H9 (cell line): ENCODE measurements at places on chromosomes 2 and 18.

DNA sequence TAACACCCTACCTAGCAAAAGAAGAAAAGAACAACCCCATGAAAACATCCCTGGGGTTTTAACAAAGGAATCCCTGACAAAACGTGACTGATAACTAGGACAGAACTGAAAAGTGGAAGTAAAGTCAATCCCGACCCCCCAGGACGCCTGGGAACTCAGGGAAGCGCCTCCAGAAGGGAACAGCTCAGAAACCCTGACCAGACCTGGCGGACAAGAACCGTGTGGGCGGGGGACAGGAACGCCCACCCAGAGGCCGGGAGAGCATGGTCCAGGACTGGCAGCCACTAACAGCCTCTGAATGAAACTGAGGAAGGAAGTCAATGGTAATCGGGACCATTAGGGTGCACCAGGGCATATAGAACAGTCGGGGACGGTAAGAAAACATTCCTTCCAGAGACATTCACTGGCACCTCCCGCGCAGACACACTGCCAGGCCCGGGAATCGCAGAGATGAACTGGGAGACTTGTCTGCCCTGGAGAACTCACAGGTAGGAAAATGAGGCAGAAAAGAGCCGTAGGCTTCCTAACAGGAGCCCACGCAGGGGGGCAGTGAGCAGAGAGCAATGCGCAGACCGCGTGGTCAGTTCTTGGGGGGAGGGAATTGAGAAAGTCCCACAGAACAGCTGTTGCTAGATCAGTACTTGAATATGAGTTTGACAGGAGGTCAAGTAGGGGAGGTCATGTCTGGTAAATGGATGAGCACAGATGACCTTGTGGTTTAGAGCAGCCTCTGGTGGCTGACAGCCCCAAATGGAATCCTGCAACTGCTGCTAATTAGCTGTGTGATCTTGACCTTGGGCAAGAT, 1.3 kb upstream of the TBC1D8 start:
- peak; percentile 67 for DNase-seq

- no peak for DNase-seq
These were observed 51.0 kb downstream of the TCF7L1 start for GRCh38 chr2:85184231-85184630.

DNA sequence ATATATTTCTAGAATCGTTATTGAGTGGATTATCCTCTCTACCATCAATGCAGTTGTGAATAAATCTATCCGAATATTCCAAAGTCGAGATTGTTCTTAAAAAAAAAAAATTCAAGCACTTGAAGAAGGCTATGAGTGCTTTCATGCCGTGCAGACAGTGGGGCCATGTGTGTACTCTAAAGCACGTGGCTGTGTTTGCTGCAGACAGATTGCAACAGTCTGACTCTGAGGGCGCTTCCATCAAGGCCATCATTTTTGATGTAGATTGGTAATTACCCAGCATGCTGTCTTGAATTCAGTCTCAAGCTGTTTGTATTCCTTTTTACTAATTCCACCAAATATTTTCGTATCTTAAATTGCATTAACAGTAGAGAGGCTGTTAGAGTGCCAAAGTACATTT, 325.9 kb upstream of the LINC00305 start:
- no peak for DNase-seq

- peak; percentile 74 for DNase-seq
These were observed 104.4 kb downstream of the OSBPL1A start for GRCh38 chr18:24293254-24293653.

DNA sequence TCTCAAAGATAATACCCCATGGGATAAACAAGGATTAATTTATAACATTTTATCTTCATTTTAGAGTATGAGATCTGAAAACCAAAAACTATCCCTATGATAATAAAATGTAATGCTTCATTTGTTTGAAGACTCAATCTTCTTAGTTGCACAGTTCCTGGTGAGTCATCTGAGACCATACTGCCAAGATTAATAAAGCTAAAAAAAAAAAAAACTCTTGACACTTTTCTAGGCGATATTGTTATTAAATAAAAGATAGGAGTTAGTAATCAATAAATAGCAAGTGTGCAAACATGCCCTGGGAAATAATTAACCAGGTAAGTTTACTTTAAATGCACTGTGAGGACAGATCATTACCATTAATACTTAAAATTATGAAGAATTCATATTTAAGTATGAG, 83.9 kb downstream of the RPE start:
- DNase-seq: no peak

DNA sequence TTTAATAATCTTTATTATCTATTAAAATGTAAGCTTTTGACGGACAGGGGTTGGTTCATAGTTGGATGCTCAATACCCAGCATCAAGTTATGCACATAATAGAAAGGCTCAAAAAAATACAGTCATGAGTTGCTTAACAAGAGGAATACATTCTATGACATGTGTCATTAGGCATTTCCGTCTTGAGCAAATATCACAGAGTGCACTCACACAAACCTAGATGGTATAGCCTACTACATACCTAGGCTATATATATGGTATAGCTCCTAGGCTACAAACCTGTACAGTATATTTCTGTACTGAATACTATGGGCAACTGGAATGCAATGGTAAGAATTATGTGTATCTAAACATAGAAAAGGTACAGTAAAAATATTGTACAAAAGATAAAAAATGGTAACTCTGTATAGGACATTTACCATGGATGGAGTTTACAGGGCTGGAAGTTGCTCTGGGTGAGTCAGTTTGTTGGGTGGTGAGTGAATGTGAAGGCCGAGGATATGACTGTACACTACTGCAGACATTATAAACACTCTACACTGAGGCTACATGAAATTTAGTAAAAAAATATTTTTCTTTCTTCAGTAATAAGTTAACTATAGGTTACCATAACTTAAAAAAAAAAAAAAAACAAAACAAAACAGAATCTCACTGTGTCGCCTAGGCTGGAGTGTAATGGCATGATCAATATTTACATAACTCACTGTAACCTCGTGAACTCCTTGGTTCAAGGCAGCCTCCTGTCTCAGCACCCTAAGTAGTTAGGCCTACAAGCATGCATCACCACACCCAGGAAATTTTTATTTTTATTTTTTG, 201.2 kb downstream of the NBAS start:
- DNase-seq: no peak

- peak; percentile 86 for DNase-seq
These were observed 23.8 kb downstream of the ANKAR start for GRCh38 chr2:189698020-189698887.

DNA sequence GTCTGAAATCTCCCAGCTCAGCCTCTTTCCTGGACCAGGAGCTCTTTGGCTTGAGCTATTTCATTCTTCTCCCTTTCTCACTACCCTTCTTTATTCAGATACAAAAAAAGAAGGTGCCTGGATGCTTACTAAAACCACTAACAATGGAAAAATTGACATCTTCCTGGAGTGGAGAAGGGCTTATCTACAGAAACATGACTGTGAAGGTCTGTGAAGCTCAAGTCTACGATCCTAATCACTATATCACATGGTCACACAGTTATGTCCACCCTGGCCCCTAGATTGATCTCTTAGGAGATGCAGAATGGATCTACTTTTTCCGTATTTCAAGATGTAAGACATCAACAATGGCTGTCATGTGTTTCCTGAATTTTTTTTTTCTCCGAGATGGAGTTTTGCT, 5.7 kb upstream of the KRCC1 start:
- no peak for DNase-seq

DNA sequence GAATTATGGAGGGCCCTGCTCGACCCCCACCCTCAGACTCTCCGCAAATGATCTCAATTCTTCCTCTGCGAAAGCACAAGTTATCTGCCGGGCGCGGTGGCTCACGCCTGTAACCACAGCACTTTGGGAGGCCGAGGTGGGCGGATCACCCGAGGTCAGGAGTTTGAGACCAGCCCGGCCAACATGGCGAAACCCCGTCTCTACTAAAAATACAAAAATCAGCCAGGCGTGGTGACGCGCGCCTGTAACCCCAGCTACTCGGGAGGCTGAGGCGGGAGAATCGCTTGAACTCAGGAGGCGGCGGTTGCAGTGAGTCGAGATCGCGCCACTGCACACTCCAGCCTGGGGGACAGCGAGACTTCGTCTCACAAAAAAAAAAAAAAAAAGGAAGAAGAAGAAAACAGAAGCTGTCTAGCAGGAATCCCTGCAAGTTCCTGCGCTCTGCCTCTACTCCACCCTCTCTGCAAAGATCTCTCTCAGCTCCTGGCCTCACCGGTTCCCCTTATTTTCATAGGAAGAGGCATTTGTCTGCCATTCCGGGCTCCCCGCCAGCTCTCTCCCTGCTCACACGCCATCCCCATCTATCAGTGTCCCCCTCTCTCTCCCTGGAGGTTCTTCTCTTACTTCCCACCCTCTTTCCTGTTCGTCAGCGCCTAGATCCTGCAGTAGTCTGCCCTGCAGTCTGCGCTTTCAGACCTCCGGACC, 13.5 kb upstream of the COLEC12 start:
- no peak for DNase-seq

- no peak for DNase-seq
These were observed 784.8 kb upstream of the ID2 start for GRCh38 chr2:7896940-7897487.

DNA sequence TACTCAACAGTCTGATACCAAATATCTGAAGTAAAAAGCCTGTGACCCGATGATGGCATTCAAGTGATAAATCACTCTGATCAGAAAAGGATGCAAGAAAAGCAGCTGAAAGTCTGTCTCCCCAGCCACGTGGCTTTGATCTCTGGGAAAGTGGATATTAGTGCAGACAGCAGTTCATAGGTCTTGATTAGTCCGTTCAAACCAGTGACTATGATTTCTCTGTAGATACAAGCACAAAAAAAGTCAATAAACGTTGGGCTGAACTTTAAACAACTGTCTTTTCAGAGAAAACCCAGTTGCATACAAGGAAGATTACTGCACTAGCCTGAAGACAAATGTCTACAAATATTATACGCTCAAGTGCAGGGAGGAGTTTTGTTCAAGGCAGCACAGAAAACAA, 107.7 kb upstream of the CDC42EP3 start:
- no peak for DNase-seq

- no peak for DNase-seq
These were observed 36.5 kb upstream of the SLC66A3 start for GRCh38 chr2:11118761-11119160.

DNA sequence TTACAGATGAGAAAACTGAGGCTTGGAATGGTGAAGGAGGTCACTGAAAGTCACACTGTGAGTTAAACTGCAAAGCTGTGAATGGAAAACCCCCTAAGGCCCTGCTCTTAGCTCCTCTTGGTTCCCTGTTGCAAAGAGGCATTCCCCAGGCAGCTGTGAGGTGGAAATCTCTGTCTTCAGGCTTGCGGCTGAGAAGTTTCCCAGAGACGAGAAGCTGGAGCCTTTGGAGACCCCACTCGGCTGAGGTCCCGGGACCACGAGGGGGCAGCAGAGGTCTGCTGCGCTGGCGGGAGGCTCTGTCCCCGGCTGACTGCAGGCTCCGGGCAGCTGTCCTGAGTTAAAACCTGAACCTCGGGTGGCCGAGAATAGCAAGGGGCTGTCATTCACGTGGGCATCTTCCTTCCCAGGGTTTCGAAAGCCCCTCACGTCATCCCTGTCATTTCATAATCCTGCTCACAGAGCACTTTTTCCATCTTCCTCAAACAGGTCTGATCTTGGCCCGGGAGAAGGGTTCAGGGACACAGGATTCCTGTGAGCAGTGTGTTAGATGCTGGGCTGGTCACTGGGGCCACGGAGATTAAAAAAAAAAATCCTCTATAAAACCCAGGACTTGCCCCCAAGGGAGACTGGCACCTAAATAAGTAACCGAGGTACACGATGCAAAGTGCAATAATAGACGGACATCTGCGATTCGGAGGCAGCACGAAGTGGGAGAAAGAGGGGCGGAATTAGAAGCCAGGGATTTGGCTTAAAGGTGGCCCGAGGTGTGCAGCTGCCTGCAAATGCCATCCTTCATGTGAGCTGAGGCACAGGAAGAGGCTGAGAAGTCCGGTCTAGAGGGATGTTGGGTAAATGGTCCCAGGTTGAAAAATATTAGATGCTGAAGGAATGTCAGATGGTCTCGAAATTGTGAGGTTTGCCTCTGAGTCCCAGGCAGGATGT, 24.6 kb upstream of the ATOH8 start:
- DNase-seq: peak; percentile 90

GRCh38 chr2:189178726-189179569, 613 bp downstream of the COL5A2 start:
- DNase-seq: no peak

DNA sequence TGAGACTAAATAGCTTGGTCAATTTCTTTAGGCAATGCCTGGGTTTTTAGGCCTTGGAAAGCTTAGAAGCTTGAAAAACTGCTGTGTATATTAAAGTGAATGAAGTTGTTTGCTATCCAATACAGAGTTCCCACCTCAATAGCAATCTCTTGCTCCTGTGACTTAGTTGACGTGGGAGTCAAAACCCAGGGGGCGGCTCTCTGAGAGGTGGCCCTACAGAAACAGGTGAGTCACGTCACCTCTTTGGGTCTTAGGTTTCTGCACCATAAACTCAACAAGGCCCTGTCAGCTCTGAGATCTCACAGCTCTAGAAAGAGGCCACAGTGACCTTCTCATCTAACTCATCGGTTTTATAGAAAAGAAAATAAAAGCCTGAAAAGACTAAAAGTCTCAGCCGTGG, 79.6 kb downstream of the ADD2 start:
- DNase-seq: peak; percentile 4

DNA sequence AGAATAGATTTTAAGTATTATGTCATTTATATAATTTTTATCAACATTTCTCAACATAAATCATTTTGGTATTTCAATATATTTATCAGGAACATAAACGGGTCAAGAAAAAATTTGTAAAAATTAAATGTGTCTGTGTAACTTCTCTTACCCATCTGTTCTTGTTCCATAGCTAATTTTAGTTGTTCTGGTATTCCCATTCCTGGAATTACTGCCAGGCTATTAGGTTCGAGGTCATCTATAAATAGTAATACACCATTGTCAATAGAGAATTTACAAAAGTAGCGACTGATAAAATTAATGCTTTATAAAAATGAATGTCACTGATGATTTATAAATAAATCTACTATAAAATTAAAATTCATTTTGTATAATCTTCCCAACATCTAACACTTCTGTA, 21.5 kb downstream of the SFT2D3 start:
- DNase-seq: no peak

GRCh38 chr2:3737128-3737527, 33.8 kb downstream of the DCDC2C start:
- no peak for DNase-seq

GRCh38 chr2:36395866-36396265, 40.3 kb downstream of the CRIM1 start:
- DNase-seq: no peak

- no peak for DNase-seq
These were observed 102.1 kb upstream of the SPHKAP start for GRCh38 chr2:228283491-228284171.

- no peak for DNase-seq
These were observed 138.4 kb upstream of the NOSTRIN start for GRCh38 chr2:168663993-168664392.
